ENCODE measurements at places on chromosomes 13 and 19.
A peak's percentile ranks its signal among the peaks of the same experiment; 100 is the strongest.

- no peak for DNase-seq
These were observed 3.6 kb upstream of the KMT5C start for GRCh38 chr19:55336101-55336500.

DNA sequence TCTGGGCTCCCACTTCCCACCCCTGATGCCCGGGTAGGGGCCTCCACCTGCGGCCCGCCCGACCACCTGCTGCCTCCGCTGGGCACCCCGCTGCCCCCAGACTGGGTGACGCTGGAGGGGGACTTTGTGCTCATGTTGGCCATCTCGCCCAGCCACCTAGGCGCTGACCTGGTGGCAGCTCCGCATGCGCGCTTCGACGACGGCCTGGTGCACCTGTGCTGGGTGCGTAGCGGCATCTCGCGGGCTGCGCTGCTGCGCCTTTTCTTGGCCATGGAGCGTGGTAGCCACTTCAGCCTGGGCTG, 7.9 kb downstream of the DBP start:
- DNase-seq = no peak

DNA sequence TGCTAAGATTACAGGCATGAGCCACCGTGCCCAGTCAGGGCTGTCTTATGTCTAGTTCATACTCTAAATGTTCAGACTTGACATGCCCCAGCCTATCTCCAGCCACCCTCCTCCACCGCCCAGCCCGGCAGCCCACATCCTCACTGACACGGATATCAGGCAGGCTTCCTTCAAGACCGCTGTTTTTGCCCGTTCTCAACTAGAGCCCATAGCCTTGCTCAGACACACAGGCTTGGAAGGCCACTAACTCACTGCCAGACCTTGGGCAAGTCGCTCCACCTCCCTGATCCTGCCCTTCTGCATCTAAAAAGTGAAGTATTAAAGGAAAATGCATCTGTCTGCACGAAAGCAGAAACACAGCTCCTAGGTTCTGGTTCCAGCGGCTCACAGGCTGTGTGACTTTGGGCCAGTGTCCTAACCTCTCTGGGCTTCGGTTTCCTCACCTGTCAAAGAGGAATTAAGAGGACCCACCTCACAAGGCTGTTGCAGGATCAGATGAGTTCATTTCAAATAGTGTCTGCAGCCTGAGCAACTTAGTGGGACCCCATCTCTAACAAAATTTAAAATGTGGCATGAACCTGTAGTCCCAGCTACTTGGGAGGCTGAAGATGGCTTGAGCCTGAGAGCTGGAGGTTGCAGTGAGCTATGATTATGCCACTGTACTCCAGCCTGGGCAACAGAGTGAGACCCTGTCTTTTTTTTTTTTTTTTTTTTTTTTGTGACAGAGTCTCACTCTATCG, 14.5 kb upstream of the CERS4 start:
- DNase-seq = peak; percentile 11

GRCh38 chr13:98372876-98373275, 195.8 kb upstream of the RNF113B start:
- DNase-seq = no peak

- no peak for DNase-seq
These were observed 21.8 kb downstream of the POLR1D start for GRCh38 chr13:27643334-27644132.

DNA sequence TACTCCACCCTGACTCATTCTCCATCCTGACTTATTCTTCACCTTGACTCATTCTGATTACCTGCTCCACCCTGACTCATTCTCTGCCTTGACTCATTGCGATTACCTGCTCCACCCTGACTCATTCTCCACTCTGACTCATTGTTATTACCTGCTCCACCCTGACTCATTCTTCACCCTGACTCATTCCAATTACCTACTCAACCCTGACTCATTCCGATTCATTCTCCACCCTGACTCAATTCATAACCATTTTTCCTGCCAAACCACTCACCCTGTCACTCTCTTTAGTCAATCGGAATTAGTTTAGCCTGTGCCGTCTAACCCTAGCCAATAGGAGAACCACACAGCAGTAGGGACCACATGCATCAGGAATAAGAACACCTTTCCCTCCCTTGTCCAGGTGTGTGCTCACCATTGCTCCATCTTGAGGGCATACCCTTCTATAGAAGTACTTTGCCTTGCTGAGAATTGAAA, 1227.4 kb upstream of the PCDH20 start:
- no peak for DNase-seq

DNA sequence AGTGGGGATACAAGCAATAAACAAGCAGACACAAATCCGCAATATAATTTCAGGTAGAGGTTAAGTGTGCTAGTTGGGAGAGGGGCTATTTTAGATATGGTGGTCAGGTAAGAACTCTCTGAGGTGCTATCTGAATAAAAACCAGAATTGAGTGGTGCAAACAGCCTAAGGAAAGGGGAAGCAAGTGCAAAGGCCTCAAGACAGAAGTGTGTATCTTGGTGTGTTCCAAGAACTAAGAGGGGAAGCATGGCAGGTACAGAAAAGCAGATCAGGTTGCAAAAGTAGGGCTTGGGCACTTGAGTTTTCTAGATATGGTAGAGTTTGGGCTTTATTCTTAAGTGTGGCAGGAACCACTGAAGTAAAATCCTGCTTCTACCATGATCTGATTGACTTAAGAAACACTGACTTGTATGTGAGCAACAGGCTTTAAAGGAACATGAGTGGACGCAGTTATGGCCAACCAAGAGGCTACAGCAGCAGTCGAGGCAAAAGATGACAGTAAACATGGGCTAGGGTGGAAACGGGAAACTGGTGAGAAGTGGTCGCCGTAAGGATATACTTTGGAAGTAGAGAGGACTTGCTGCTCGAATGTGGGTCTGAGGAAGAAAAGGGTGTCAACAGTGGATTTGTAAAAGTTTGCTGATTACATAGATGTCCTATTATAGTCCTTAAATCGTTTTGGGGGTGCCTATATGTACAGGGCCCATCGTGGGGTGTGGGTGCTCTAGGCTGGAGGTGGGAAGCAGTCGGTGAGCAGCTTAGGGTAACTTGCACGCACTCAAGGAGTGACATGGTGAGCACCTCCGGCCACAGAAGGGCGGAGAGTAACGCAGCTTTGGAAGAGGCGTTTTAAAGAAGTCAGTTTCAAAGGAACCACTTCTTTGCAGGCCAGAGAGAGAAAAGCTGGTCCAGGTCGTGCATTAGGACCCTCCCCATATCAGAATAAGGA, 677 bp downstream of the TGDS start:
- DNase-seq = peak; percentile 17

DNA sequence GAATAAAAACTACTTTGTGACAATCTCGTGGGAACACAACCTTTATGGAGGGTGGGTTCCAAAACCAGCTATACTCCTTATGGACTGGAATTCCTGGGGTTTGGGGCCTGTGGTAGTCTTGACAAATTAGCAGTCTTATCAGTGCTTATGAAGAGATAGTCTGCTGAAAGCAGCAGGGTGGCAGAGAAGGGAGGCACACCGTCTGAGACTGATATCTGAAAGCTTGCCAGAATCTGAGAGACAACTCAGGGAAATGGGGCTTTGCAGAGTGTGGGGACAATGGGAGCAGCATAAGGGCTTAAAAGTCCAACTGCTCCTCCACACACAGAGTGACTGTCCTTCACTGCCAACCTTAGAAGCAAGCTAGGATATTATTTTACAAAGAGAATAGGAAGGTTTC, 95.9 kb downstream of the UGGT2 start:
- no peak for DNase-seq

All from activated CD4-positive, alpha-beta T cell treated with anti-CD3 and anti-CD28 coated beads, Interleukin-2, amount 50 U/mL, for 4 hours (primary cell).